ENCODE measurements at places on chromosomes 11 and 22.
A peak's percentile ranks its signal among the peaks of the same experiment; 100 is the strongest.

GRCh38 chr11:84714316-84714780 is 912.8 kb downstream of the DLG2 start:
- peak; percentile 49 for DNase-seq

DNA sequence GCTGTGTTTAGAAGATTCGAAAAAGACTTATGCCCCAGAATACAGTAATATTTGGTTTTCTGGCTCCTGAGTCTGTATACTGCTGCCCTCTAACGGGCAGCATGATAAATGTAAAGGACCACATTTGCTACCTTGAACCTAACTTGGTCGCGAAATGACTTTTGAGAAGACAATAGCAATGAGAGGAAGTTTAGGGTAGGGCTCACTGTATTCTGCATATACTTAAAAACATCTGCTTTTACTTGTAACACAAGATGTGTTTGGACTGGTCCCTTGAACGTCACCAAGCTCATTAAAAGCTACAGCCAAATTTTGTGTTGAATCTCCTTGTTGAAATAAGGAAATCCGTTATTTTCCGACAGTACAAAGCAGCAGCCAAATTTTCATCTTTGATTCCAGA is 309.1 kb downstream of the SWAP70 start:
- no peak for DNase-seq

DNA sequence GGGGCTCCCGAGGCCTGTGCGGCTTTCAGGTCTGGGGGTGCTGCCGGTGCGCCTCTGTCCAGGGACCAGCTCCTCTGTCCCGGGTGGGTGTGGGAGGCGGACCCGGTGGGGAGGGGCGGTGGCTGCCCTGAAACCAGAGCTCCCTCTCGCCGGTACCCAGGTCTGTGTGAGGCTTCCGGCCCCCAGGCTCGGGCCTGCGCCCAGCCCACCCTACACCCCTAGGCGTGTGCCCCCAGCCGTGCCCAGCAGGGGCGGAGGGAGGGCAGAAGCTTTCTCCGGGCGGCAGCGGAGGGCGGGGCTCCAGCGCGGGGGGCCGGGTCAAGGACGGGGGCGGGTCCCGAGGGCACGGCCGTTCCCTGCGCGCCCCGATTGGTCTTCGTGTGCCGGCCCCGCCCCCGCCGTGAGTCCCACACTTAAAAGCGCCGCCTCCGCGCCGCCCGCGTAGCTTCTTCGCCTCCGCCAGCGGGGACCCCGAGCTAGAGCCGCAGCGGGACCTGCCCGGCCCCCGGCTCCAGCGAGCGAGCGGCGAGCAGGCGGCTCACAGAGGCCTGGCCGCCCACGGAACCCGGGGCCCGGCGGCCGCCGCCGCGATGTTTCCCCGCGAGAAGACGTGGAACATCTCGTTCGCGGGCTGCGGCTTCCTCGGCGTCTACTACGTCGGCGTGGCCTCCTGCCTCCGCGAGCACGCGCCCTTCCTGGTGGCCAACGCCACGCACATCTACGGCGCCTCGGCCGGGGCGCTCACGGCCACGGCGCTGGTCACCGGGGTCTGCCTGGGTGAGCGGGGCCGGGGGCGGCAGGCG is 616 bp downstream of the PNPLA2 start:
- peak; percentile 88 for DNase-seq

DNA sequence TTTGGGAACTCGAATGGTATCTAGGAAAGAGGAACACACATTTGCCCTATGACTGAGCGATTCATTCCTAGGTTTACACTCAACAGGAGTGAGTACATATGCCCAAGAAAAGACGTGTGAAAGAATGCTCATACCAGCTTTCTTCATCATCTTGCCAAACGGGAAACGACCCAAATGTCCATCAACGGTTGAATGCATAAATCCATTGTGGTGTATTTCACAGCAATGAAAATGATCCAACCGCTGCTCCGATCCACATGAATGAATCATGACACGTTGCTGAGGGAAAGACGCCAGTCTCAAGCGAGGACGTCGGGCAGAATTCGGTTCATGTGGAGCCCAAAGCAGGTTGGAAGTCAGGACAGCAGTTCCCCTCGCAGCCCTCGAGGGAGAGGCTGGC is 71.5 kb downstream of the CYTH4 start:
- DNase-seq, result no peak

DNA sequence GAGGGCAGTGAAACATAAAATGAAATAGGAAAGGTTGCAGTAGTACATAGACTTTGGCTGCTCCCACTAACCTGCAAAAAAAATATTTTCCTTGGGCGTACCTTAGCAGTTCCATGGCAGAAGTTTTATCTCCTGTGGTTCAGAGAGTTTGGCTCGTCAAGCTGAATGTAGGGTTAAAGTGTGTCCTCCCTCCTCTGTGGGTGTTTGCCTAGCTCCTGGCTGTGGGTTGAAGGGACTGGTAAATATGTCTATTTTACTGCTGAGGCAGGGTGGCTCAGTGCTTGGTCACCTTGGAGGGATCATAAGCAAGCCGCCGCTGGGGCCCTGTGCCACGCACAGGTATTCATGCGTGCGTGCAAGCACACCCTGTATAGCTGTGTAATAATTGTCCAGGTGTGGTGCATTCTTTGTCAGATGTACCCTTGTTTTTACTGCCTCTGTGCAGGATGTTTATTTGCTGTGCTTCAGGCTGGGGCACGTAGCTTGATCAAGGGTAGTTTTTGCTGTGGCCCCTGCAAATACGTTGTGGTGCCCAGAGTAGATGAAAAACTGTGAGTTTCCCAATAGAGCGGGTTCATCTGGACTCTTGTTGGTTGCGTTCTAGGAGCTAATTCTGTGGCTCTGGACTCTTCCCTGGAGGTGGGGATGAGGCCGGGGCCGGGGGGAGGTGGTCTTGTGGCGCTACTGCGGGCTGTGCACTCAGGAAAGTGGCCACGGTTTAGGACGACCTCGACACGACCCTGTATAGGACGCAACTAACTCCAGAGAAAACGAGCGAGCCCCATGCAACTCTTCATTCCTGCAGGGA is 732 bp upstream of the SORL1 start:
- no peak for DNase-seq

- DNase-seq, result no peak
Measured at GRCh38 chr22:20430101-20430719, 7.4 kb downstream of the SCARF2 start.

GRCh38 chr11:776561-777287 is 563 bp downstream of the GATD1 start:
- DNase-seq, result peak; percentile 47

DNA sequence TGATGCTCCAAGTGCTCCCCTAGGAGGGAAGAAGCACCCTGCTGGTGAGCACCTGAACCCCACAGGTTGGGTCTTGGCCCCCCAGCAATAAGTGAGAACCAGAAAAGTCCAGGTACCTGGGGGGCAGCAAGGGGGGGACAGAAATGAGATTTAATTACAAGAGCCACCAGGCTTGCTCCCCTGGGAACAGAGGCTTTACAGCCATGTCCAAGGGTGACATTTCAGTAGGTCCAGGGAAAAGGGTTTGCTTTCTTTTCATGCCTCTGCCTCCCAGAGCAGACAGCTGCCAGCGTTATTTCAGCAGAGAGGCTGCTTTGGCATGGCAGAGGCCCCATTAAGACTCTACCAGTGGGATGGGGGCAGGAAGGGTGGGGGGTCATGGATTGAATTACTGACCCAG is 437.7 kb downstream of the BUD13 start:
- DNase-seq, result no peak

- no peak for DNase-seq
Measured at GRCh38 chr22:35947794-35948425, 80.7 kb downstream of the RBFOX2 start.

- DNase-seq, result no peak
Measured at GRCh38 chr11:2847561-2847960, 38.0 kb downstream of the CDKN1C start.

DNA sequence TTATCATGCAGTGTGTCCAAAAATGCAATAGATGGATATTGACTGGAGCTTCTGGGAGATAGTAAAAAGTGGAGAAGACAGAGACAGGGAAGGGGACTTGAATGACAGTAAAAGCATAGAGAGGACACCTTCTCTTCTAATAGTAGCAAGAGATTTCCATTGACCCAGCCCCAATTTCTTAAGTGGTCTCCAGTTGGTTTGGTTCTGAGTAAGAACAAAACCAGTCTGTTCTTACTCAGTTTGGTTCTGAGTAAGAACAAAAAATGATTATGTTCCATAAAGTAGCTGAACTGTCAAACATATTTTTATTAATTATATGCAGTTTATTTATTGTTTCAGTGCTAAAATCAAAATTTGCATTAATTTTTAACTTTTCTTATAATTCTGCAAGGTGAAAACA is 316.8 kb upstream of the MPPED2 start:
- DNase-seq, result no peak

GRCh38 chr22:33853200-33854097 is 66.8 kb downstream of the LARGE1 start:
- DNase-seq, result peak; percentile 59

DNA sequence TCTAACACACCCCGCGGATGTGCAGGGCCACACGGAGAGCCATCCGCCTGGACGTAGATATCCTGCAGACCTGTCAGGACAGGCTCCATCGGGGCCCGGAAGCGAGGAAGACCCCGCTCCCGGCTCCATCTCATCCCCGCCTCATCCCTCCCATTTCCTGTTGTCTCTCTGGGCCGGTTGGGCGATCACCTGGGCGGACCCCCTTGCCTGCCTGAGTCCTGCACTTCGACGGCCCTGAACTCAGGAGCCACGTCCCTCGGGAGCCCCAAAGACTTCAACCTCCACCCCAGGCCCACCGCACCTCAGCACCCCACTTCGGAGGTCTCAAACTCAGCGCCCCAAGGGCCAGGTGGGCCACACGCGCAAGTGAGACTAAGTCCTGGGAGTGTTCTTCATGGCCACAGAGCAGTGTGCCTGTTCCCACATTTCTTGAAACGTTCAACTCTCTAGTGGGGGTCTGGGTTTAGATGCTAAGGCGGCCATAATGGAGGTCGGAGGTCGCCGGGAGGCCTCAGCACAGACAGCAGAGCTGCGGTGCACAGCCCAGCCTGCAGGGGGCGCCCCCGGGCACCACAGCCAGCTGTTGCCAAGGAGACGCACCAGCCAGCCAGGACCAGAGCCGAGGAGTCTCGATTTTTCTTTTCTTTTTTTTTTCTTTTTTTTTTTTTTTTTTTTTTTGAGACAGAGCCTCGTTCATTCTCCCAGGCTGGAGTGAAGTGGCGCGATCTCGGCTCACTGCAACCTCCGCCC is 26.0 kb upstream of the FADD start:
- no peak for DNase-seq

DNA sequence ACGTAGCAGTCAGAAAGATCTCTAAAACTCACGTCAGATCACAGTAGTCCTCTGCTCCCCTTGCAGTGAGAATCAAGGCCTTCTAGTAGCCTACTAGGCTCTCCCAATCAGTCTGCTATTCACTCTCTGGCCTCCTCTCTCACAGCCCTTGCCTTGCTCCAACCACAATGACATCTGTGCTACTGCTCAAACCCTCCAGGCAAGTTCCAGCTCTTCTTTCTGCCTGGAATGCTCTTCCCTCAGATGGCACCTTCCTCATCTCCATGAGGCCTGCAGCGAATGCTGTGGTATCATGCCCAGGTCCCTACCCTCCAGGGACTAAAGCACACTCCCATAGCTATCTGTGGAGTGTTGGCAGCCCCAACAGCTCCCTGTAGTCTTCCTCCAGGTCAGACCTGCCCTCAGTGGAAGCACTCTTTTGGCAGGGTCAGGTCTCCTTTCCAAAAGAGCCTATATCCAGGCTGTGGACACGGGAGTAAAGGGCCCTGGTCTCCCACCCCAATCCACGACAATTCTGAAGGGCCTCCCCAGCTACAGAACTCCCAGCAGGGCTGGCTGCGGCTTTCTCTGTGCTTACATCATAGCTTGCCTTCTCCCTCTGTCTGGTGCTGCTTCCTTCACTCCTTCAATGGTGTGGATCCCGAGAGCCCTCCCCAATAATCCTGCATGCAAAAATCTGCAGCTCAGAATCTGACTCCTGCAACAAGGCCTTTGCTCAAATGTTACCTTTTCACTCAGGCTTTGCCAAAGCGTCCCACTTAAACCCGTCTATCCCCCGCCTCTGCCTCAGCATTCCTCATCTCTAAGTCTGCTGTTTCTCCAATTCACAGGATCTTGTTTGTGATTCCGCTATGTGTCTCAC is 8.9 kb downstream of the HIRA start:
- no peak for DNase-seq

GRCh38 chr11:32088117-32088941 is 2.5 kb upstream of the RCN1 start:
- DNase-seq, result peak; percentile 14

GRCh38 chr11:102583141-102583873 is 41.8 kb downstream of the MMP20 start:
- DNase-seq, result no peak

DNA sequence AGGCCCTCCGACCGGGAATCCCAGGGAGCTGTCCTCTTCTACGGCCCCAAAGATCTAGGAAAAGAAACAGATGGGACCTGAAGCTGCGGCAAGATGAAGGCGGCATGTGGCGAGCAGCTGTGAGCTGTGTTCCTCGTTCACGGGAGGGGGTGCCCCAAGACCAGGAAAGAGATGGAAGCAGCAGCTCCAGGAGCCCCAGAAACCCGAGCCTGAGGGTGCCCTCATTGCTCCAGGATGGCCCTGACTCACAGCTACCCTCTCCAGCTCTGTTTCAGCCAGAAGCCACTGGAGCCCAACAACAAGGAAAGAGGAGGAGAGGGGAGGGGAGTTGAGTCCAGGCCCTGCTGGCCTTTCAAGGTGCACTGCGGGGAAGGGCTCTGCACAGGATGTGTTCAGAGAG is 23.7 kb upstream of the NAP1L4 start:
- no peak for DNase-seq

- no peak for DNase-seq
Measured at GRCh38 chr11:62539238-62539925, 7.2 kb downstream of the AHNAK start.

GRCh38 chr11:134226806-134227325 is 2.4 kb downstream of the VPS26B start:
- no peak for DNase-seq

GRCh38 chr22:32340411-32340810 is 17.3 kb upstream of the RFPL3 start:
- no peak for DNase-seq

GRCh38 chr22:20588092-20588842 is 80.9 kb downstream of the MED15 start:
- no peak for DNase-seq

DNA sequence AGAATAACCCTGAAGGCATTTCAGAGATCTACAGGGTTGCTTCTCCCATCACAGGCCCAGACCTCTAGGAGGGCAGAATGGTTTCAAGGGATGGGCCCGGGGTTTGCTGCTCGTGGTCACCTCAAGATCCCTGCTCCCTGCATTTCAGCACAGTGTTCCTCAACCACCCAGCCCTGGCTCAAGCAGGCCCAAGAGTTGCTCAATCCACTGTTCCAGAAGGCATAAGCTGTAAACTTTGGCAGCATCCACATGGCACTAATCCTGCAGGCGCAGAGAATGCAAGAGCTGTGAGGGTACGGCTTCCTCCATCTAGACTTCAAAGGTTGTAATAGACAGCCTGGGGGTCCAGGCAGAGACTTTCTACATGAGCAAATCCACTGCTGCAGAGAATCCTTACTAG is 225.0 kb upstream of the UBASH3B start:
- DNase-seq, result no peak

DNA sequence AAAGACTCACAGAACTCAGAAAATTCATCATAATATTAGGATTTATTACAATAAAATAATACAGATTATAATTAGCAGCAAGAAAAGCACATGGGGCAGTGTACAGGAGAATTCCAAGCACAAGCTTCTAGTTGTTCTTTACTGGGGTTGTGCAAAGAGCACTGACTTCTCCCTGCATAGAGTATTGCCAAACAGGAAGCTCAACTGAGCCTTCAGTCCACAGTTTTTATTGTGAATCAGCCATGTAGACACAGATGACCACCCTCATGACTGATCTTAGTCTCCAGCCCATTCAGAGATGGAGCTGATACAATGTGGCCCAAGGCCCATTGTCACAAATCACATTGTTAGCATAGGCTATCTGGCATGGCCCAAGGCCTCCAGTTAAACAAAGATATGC is 798.9 kb downstream of the KCNA4 start:
- DNase-seq, result no peak

Measured in NCI-H1436 (cell line).